ENCODE measurements at places on chromosomes 7 and 10. TPM values are rescaled to one million over a fixed set of nuclear protein-coding genes. Genes with fewer than 3 reads are reported as not detected.

DNA sequence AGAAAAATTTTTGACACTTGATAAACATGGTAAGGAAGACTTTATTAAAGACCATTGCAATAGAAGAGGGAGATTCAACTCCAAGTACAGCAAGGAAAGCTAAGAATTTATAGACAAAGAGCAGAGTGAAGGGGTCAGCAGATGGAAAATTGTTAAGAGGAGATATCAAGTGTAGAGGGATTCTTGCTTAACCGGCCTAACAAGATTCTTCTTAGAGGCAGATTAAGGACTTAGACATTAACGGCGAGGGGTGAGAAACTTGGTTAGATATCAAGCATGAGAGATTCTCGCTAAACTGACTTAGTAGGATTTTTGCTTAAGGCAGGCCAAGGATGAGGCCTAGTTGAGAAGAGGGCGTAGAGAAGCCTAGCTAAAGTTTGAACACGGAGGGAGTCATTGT, 76.0 kb downstream of the ITGB1 start:
- no peak for DNase-seq

DNA sequence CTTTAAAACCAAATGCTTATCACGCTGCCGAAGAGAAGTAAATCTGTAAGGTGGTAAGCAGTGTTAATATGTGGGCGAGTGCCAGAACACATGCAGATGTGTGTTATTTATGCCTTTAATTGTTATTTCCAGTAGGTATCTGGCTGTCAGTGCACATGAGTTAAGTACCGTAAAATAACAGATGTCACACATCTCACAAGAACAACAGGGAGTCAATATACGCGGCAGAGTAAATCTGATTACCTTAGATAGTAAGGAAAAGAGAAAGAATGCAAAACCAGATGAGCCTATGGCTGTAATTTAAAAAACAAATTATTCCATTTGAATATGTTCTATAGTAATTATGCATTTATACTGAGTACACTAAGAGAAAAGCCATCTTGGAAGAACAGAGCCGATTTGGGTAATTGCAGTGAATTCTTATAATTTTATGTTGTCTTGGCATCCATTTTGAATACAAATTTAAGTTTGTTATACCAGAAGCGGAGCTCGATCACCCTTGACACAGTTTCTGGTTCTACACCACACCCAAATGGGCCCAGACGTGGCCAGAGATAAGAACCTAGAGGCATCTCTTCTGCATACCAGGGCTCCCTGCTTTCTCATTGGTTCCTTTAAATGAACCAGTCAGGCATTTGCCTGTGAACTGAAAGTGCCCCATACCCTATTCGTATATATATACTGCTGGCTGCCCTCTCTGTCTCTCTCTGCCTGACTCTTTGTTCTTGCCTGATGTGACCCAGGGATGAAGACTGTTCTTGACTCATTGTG, 34.8 kb downstream of the DNAJB9 start:
- no peak for DNase-seq

DNA sequence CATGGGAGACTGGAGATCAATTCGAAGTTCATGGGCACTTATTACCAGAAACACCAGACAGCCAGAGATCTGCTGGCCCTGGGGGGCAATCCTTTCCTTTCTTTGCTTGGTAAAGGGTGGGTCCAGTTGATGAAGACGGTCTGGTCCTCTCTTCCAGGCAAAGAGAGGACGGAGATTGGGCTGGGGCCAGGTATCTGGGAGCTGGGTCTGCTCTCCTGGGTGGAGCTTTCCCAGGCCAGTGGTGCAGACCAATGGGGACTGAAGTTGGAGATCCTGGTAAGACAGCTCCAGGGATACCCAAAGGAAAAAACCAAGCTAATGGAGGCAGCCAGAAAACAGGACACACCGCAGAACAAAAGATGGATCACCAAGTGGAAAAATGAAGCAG, 18.3 kb downstream of the NOD1 start:
- no peak for DNase-seq

The PCLO gene
- total RNA-seq = 2.5 TPM

The PAPOLB gene
- total RNA-seq = not detected

GRCh38 chr10:86659721-86660453, 5.5 kb downstream of the OPN4 start:
- DNase-seq = no peak

- DNase-seq = no peak
These were observed 398.0 kb downstream of the NXPH1 start for GRCh38 chr7:8831376-8831775.

DNA sequence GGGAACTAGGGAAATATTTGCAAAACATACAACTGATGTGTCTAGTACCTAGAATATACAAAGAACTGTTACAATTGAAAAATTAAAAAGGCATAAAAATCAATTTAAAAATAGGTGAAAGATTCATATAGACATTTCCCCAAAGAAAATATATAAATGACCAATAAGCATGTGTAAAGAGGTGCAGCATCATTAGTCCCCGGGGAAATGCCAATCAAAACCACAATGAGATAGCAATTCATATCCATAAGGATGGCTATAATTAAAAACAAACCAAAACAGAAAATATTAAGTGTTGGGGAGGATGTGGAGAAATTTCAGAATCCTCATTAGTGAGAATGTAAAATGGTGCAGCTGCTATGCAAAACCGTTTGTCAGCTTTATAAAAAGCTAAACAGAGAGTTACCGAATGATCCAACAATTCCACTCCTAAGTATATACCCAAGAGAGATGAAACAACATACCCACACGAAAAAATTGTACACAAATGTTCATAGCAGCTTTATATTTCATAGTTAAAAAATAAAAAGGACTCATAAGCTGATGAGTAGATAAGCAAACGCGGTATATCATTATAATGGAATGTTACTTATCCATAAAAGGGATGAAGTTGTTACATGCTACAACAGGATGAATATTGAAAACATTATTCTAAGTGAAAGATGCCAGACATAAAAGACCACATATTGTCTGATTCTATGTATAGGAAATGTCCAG, 210.1 kb upstream of the INHBA start:
- DNase-seq = no peak

Data from adrenal gland (tissue), 19 donors.